Ovary (tissue), 10 donors: ENCODE measurements at places on chromosomes 16 and 17.

DNA sequence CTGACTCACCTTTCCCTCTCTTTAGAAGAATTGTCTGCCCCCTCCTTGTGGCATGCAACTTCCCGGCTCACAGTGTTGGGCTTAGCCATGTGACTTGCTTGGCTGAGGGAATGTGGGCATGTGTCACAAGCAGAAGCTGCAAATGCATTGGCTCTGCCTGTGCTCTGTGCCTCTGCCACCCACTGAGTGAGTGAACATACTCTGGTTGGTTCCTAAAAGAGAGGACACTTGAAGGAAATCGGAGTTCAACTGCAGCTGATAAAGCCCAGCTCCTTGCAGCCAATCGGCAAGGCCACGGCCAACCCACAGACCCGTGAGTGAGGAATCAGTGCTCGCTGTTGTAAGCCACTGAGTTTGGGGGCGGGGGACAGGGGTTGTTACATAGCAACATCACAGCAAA lies 10.9 kb upstream of the GINS2 start:
- DNase-seq, result no peak

- no peak for DNase-seq
These were observed 47.6 kb upstream of the LYRM9 start for GRCh38 chr17:27940503-27941428.

DNA sequence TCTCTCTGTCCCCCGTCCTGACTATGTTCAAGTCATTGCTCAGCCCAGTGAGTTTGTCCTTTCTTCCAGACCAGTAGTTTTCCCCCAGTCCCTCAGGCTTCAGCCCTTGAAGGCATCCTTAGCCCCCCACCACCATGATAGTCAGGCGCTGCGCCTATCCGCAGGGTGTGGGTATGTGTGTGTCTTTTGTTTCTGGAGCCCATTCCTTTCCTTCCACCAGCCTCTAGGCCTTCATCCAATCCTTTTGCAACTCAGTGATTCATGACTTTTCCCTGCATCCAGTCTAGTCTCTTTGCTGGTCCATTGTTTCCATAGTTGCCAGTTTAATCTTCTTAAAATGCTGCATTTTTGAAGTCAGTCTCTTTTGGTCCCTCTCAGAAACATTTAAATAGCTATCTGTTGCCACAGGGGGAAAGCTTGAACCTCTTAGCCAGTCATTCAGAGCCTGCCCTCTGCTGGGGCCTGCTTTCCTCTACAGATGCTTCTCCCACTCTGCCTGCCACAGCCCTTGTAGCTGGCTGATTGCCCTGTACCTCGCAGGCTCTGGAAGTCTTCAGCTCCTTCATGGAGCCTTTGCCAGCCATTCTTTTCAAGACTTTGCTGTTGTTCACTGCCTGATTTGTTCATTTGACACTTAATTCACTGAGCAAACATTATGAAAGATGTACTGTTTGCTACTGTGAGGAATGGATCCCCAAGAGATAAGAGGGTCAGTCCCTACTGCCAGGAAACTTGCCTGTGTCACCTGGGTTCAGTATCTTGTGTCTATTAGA lies 55.9 kb upstream of the ADCY7 start:
- DNase-seq, result peak; percentile 77

- DNase-seq, result no peak
These were observed 72.8 kb downstream of the SOCS1 start for GRCh38 chr16:11183035-11183812.

GRCh38 chr17:65698381-65699061 lies 137.1 kb upstream of the AXIN2 start:
- DNase-seq, result no peak

- no peak for DNase-seq
These were observed 1.5 kb downstream of the ZFPM1 start for GRCh38 chr16:88454523-88454947.

GRCh38 chr16:57235128-57236021 lies 9.7 kb upstream of the ARL2BP start:
- no peak for DNase-seq

DNA sequence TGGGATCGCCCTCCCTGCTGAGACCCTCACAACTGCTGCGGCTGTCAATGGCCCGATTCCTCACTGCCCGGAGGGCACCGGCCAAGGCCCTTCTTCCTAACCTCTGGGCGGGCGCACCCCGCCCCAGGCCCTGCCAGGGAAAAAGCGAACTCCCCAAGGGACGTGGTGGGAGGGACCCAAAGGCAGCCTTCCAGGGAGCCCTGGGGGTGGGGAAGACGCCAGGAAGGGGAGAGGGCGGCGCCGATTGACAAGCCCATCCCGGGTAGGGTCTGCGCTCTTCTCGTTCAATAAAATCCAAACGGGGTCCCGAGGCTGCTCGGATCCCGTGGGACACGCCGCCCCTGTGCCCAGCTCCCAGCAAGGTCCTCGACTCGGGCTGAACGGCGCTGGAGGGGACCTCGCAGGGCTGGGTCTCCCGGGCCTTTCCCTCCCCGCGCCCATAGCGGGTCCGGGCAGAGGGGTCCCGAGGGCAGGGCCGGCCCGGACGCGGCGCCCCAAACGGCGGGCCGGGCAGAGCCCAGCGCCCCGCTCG lies 416 bp downstream of the KIFC3 start:
- DNase-seq, result peak; percentile 69

GRCh38 chr16:1613211-1613622 lies 1.1 kb downstream of the CRAMP1 start:
- no peak for DNase-seq

GRCh38 chr16:87694441-87695125 lies 71.2 kb downstream of the KLHDC4 start:
- DNase-seq, result no peak

- DNase-seq, result no peak
These were observed 42.3 kb upstream of the CCNF start for GRCh38 chr16:2386990-2387389.

GRCh38 chr16:77721752-77722308 lies 484 bp upstream of the NUDT7 start:
- peak; percentile 22 for DNase-seq

GRCh38 chr17:65418622-65419021 lies 142.8 kb downstream of the AXIN2 start:
- no peak for DNase-seq

- no peak for DNase-seq
These were observed 10.5 kb upstream of the TSPOAP1 start for GRCh38 chr17:58338841-58339754.

GRCh38 chr17:6910987-6911603 lies 79.6 kb upstream of the TEKT1 start:
- no peak for DNase-seq

GRCh38 chr17:7416323-7416722 lies 3.8 kb upstream of the SPEM1 start:
- no peak for DNase-seq
